ENCODE measurements at places on chromosomes 1 and 21.

GRCh38 chr1:213852107-213852506 lies 135.7 kb upstream of the PROX1 start:
- DNase-seq, result no peak

GRCh38 chr1:236645016-236645680 lies 40.8 kb upstream of the HEATR1 start:
- DNase-seq, result no peak

GRCh38 chr1:245583575-245584330 lies 429.0 kb downstream of the KIF26B start:
- DNase-seq, result no peak

DNA sequence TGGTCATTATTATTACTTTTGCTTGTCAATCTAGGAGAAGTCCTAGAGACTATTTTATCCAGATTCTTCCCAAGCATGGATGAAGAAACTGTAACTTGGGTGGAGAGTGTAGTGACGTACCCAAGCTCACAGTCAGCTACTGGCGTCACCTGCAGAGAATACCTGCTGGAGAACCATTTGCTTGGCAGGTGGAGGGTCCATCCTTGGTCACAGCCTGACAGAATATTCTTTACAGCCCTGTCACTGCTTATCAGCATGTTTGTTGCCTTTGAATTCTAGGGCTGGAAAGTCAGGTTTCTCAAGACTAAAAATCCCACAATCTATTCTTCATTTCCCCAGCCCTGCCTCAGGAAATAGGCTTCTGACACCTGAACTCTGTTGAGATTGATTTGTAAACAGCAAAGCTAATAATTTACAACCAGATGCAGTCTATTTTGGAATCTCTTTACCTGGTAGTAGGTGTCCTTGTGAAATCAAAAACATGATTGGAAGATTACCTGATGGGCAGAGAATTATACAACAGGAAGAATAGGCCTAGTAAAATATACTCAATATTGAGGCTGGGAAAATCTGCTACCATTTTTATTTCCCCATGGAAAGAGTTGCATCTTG lies 100.4 kb upstream of the ZNF644 start:
- no peak for DNase-seq

GRCh38 chr1:21818656-21819055 lies 6.6 kb downstream of the LDLRAD2 start:
- no peak for DNase-seq

DNA sequence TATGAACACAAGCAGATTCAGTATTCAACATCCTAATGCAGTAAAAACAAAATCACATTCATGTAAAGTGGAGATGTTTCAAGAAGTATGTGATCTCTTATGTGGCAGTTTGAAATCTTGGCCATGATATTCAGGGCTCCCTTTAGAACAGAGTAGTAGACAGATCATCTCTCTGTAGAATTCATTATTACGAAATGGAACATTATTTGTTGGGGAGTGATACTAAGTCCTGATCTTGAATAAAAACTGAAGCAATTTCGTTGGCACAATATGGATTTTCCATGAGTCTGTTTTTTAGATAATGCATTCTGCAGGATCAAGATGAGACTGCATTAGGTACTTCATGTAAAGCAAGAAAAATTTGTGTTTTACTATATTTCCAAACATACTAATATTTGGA lies 264.4 kb upstream of the NRIP1 start:
- DNase-seq, result no peak

DNA sequence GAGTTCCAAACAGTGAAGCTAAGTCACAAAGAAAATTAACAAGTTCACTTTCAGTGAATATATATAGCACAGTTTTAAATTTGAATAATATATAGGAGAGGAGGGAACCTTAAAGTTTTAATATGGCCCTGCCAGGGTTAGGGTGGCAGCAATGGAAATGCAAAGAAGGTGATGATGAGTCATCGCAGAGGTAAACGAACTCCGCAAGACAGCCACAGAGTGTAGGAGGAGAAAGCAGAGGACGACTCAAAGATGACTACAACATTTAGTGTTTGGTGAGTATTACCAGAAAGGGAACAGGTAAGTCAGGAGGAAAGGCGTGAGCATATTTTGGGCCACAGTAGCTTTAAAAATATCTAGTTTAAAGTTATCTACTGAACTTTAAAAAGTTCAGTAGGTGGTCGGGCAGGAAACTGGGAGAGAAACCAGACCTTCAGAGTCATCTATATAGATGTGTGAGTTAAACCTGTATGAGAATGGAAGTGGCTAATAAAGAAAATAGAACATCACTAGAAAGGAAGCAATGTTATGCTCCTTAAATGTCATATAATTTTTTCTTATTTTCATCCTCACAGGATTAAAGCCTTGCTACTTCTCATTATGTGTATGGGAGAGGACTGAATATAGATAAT lies 75.7 kb downstream of the UCHL5 start:
- no peak for DNase-seq

DNA sequence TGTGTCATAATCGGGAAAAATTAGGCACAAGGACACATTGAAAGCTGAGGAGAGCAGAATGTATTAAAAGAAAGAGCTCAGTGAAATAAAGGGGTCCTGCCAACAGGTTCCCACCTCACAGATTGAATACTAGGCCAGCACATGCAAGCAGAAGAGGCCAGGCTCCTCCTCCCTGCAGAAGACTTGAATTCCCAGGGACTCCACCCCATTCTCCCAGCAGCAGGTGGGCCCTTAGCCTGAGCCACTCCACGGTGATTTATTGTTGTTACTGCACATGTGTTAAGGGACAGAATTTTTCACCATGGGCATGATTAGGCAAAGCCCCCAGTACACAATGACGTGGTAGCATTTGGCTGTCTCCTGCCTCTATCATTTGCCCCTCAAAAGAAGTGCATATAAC lies 1844.7 kb downstream of the NCAM2 start:
- DNase-seq, result no peak

DNA sequence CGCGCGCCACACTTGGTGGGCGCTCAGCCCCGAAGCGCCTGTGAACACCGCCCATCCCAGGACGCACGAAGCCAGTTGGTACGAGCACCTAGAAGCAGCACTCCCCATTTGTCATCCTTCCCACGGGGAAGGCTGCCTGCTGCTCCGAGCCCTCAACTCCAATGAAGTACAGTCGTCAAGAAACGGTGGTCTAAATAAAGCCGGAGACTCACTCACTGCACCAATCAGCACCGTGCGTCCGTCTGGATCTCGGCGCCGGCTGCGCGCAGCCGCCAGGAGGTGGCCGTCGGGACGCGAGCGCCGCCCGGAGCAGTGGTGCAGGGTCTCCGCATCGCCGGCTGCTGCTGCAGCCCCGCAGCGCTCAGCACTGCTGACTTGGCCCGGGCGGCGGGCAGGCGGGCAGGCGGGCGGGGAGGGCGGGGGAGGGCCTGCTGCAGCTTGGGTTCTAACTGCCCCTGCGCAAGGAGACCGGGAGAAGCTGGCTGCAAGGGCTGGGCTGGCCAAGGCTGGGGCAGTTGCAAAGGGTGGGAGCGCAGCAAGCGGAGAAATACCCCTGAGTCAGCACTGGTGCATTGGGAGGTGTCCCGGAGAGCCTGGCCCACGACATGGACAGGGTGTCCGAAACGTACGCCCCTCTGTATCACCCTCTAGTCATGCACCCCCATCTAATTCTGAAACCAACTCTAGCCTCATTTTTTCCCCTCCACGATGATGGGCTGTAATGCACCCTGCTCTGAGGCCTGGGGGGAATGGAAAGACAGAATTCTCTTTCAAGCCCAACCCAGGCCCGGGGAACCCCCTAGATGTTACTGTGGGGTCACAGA lies 35.8 kb upstream of the H6PD start:
- no peak for DNase-seq

- DNase-seq, result peak; percentile 52
These were observed 36.3 kb downstream of the IFNAR1 start for GRCh38 chr21:33360881-33361602.

DNA sequence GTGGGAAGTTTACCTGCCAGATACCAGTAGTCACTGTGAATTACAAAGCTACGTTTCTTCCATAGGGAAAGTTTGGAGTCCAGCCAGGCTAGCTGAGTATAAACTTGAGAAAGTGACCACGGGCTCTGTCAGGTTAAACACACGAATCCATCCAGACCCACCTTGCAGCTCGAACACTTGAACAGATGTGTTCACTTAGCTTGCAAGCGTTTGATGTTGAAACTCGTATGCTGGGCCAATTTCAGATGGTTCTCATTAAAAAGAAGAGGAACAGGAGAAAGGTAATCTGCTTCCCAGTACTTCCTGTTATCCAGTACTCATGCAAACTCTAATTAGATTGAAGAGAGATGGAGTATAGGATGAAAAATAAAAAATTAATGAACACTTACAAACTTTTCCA lies 636.4 kb downstream of the SMYD3 start:
- no peak for DNase-seq

DNA sequence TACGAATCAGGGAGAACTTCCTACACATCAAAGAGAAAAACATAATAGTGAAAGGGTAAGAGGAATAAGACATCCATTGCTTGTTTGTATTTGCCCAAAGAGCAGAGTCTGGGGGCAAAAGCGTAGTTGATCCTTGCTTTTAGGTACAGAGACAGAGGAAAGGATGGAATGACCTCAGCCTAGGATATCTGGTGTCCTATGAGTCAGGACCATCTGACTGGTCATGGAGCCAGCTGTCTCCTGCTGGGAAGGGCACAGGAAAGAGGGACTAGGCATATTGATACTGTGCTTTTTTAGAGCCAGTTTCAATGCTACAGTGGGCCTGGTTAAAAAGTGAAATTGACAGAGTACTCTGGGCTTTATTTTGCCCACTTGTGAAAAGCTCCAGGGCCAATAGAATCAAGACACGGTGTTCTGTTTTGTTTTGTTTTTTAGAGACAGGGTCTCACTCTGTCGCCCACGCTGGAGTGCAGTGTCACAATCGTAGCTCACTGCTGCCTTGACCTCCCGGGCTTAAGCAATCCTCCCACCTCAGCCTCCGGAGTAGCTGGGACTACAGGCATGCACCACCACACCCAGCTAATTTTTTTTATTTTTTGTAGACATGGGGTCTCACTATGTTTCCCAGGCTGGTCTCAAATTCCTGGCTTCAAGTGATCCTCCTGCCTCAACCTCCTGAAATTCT lies 3.2 kb downstream of the PLEKHO1 start:
- DNase-seq, result no peak

DNA sequence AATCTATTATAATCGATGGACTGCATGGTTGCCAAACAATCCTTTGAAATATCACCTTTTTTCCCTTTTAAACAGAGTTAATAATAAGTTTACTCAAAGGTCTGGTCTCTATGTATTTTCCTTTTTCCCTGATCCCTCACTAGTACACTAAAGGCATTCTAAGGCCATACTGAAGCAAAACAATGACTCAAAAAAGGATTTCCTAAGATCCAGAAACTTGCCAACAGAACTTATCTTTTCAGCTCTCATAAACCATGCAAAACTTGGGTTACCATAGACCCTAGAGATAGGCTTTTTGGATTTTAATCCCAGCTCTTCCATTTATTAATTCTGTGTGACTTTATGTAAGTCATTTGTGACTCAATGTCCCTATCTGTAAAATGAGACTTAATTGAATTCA lies 77.1 kb downstream of the IFI44 start:
- DNase-seq, result no peak

- no peak for DNase-seq
These were observed 115.7 kb upstream of the CACYBP start for GRCh38 chr1:174884038-174884437.

DNA sequence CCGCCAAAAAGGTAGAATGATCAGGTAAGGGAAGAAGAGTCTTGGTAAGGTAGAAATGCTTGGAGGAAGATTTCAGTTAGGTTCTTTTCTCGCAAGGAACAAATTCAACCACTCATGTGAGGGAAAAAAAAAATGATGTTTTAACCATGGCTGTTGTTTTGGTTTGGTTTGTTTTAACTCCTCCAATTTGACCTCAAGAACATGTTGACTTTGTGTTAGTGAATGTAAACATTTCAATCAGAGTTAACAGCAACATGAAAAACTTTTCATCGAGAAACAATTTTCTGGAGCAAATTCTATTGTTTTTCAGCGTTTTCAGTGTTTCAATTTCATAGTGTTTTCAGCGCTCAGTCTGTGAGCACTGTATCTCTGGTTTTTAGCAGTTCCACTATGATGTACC lies 49.0 kb upstream of the PROX1 start:
- no peak for DNase-seq

All from HS-27A (cell line).